Aorta (tissue), 5 donors: ENCODE measurements at places on chromosomes 5 and 9. TPM values are rescaled to one million over a fixed set of nuclear protein-coding genes. Genes with fewer than 3 reads are reported as not detected.

Gene OCLN
- 2.6 TPM for total RNA-seq

Gene PDLIM7
- total RNA-seq = 510 TPM

Gene BSPRY
- total RNA-seq = 0.48 TPM

Gene LHFPL2
- 38.6 TPM for total RNA-seq

Gene SLC36A3
- total RNA-seq = not detected

Gene GRXCR2
- total RNA-seq = not detected

Gene PTBP3
- 74.1 TPM for total RNA-seq

Gene FBXL17
- 20.8 TPM for total RNA-seq

DNA sequence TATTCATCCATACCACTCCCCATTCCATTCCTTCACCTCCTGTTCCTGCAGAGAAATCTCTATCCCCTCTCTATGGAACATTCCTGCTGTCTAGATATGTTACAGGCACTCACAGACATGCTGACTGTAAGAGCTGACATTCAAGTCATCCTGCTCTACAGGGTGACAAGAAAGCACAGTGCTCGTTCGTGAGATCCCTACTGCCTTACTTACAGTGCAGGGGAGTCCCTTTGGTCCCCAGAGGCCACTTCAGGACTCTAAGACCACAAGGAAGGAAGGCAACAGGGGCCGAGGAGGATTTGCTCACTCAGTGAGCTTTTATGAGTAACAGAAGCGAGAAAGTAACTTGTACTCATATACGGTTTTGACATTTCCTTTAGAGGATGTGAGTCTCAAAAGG lies 110.5 kb downstream of the GAS1 start:
- no peaks in the 10 kb centered on the region for H3K4me1 ChIP-seq
- H3K36me3 ChIP-seq = no peaks in the 10 kb centered on the region
- no peak for DNase-seq
- no peak overlapping the region for H3K27ac ChIP-seq
- H3K27me3 ChIP-seq = no peaks in the 10 kb centered on the region
- H3K4me3 ChIP-seq = no peak overlapping the region

- no peak overlapping the region for H3K4me3 ChIP-seq
- DNase-seq = no peak
- H3K27me3 ChIP-seq = no peaks in the 10 kb centered on the region
- no peak overlapping the region for H3K27ac ChIP-seq
- no peaks in the 10 kb centered on the region for H3K36me3 ChIP-seq
These were observed 53.7 kb downstream of the ANKRD55 start for GRCh38 chr5:56179442-56179841.

- no peaks in the 10 kb centered on the region for H3K36me3 ChIP-seq
- DNase-seq = no peak
- H3K27me3 ChIP-seq = no peaks in the 10 kb centered on the region
- H3K4me3 ChIP-seq = no peak overlapping the region
- H3K27ac ChIP-seq = no peak overlapping the region
- H3K4me1 ChIP-seq = no peaks in the 10 kb centered on the region
These were observed 30.2 kb downstream of the SREK1 start for GRCh38 chr5:66174338-66174737.

DNA sequence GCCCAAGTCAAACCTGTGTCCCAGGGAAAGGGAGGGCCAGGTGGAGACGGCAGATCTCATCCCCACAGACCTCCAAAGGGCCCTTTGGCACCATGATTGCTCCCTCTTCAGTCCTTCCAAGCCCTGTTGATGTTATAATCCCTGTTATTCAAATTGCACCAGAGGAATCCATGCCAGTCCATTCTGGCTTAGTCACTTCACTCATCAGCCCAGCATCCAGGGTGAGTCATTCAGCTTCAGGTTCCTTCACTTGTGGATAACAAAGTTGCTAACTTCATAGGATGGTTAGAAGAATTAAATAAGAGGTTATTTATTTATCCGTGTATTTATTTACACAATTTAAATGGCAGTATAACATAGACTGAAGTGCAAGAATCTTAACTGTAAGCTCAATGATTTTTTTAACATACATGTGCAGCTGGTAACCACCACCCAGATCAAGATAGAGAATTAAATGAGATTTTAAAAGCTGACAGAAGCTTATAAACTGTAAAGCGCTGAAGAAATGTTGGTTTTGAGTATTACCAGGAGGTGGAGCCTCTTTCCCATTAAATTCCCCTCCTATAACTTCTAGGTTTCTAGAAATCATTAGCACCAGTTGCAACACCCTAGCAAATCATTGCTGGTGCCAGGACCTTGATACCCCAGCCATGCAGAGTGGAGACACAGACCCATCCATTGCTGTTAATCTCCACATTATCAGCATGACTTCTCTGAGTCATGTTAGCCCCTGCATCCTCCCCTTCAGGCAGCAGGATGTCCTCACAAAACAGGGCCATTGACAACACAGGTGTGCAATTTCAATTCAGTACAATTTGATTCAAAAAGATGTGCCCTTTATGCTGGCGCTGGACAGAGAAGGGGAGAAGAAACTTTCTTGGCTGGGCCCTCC lies 77.4 kb downstream of the SEC61B start:
- H3K4me3 ChIP-seq = no peak overlapping the region
- no peaks in the 10 kb centered on the region for H3K36me3 ChIP-seq
- no peaks in the 10 kb centered on the region for H3K4me1 ChIP-seq
- H3K27me3 ChIP-seq = no peaks in the 10 kb centered on the region
- DNase-seq = no peak
- no peak overlapping the region for H3K27ac ChIP-seq

GRCh38 chr5:72151169-72151568 lies 43.9 kb downstream of the MAP1B start:
- no peak overlapping the region for H3K4me3 ChIP-seq
- H3K27me3 ChIP-seq = no peaks in the 10 kb centered on the region
- DNase-seq = no peak
- peaks cover 25% of the 10 kb centered on the region for H3K4me1 ChIP-seq

- no peak overlapping the region for H3K4me3 ChIP-seq
- DNase-seq = no peak
- no peaks in the 10 kb centered on the region for H3K4me1 ChIP-seq
- no peak overlapping the region for H3K27ac ChIP-seq
- H3K36me3 ChIP-seq = no peaks in the 10 kb centered on the region
These were observed 15.9 kb downstream of the FBXW5 start for GRCh38 chr9:136928591-136928990.

DNA sequence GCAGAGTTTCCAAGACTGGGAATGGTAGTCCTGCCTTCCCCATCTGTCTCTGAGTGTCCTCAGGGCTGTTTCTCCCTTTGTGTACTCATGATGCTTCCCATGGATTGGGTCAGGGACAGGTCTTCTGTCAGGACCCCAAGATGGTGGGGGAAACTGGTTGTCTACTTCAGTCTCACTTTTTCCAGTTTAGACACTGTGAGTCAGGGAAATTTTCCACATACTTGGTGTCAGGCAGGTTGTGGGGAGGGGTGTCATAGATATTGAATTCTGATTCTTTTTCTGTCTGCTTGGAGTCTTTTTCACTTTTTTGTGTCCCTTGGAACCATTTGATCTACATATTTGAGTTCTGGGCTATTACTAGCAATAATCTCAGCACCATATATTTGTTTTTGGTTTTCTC lies 10.3 kb downstream of the POLK start:
- H3K27ac ChIP-seq = peak overlapping the region; percentile 44
- H3K36me3 ChIP-seq = no peaks in the 10 kb centered on the region
- H3K4me3 ChIP-seq = no peak overlapping the region
- DNase-seq = no peak
- H3K27me3 ChIP-seq = no peaks in the 10 kb centered on the region
- no peaks in the 10 kb centered on the region for H3K4me1 ChIP-seq

DNA sequence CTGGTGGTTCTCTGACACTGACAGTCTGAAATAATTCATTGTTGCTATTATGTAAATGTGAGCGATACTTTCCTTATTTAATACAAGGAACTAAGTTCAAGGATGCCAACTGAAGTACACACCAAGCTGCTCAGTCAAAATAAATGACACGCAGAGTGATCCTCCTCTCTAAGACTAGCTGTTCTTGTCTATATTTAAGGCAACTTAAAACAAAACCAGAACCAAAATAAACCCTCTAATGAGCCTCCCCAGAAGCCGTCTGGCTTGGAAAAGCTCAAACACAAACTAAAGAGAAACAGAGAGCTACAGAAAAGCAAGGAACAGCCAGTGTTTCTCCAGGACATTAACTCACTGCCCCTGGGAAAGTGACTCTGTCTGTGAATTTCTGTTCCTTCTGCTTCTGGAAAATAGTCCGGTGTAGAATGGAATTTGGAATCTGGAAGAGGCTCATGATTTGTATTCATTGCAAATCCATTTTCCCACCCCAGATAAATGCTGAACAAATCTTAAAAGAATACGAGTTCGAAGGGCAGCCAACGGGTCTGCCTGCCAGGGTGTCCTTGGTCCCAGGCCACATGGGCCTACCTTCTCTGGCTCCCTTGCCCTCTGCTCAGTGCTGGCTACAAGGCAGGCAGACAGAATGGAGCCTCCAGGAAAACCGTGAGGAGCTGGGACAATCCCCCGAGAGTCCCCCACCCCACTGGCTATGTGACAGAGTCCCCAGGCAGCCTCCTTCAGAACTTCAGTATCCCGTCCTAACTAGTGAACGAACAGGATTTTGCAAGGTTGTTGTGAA lies 14.8 kb downstream of the GGTA1 start:
- no peak for DNase-seq
- no peaks in the 10 kb centered on the region for H3K27me3 ChIP-seq
- H3K36me3 ChIP-seq = no peaks in the 10 kb centered on the region
- H3K4me3 ChIP-seq = no peak overlapping the region

DNA sequence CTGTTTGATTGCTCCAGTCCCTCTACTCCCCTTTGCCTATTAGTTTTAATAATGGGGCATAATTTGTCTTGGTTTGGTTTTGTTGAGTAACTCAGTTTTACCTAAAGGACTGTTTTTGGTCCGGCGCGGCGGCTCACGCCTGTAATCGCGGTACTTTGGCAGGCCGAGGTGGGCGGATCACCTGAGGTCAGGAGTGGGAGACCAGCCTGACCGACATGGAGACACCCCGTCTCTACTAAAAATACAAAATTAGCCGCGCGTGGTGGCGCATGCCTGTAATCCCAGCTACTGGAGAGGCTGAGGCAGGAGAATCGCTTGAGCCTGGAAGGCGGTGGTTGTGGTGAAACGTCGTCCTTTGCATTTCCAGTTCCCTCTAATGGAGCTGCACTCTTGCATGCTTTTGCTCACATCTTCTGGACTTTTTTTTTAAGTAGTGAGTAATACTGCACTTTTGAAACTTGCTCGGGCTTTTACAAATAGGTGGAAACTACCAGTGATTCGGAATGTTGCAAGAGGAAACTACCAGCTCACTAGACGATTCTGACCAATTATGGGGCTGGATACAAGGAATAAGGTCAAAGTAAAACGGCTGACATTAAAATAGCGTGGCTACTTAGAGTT lies 721 bp upstream of the MAML1 start:
- no peaks in the 10 kb centered on the region for H3K27me3 ChIP-seq
- peak; percentile 52 for DNase-seq
- H3K4me3 ChIP-seq = peak overlapping the region; percentile 16
- no peaks in the 10 kb centered on the region for H3K4me1 ChIP-seq
- H3K36me3 ChIP-seq = peaks cover 6% of the 10 kb centered on the region

DNA sequence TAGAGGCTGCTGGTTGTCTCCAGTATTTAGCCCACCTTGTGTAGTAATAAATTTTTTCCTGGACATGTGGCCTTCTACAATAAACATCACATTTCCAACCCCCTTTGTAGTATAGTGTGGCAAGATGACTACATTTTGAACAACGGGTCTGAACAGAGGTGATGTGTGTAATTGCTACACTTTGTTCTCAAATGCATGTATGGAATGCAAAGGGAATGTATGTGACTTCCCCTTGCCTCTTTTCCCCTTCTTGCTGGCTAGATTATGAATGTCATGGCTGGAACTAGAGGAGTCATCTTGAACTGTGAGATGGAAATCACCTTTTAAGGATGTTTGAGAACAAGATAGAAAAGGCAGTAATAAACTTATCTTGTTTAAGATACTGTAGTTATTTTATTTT lies 54.5 kb downstream of the PRR16 start:
- DNase-seq = no peak
- H3K36me3 ChIP-seq = no peaks in the 10 kb centered on the region
- H3K4me1 ChIP-seq = peaks cover 2% of the 10 kb centered on the region
- H3K27me3 ChIP-seq = no peaks in the 10 kb centered on the region

GRCh38 chr5:170402508-170402907 lies 13.3 kb upstream of the KCNMB1 start:
- no peak overlapping the region for H3K27ac ChIP-seq
- no peaks in the 10 kb centered on the region for H3K36me3 ChIP-seq
- no peak overlapping the region for H3K4me3 ChIP-seq
- DNase-seq = no peak
- no peaks in the 10 kb centered on the region for H3K27me3 ChIP-seq

- no peaks in the 10 kb centered on the region for H3K27me3 ChIP-seq
- DNase-seq = peak; percentile 43
- H3K4me3 ChIP-seq = no peak overlapping the region
- no peak overlapping the region for H3K27ac ChIP-seq
- no peaks in the 10 kb centered on the region for H3K4me1 ChIP-seq
These were observed 39.8 kb upstream of the NEK6 start for GRCh38 chr9:124217836-124218437.

GRCh38 chr5:103889500-103890209 lies 327.1 kb upstream of the NUDT12 start:
- no peaks in the 10 kb centered on the region for H3K4me1 ChIP-seq
- H3K36me3 ChIP-seq = no peaks in the 10 kb centered on the region
- H3K27me3 ChIP-seq = no peaks in the 10 kb centered on the region
- H3K4me3 ChIP-seq = no peak overlapping the region

DNA sequence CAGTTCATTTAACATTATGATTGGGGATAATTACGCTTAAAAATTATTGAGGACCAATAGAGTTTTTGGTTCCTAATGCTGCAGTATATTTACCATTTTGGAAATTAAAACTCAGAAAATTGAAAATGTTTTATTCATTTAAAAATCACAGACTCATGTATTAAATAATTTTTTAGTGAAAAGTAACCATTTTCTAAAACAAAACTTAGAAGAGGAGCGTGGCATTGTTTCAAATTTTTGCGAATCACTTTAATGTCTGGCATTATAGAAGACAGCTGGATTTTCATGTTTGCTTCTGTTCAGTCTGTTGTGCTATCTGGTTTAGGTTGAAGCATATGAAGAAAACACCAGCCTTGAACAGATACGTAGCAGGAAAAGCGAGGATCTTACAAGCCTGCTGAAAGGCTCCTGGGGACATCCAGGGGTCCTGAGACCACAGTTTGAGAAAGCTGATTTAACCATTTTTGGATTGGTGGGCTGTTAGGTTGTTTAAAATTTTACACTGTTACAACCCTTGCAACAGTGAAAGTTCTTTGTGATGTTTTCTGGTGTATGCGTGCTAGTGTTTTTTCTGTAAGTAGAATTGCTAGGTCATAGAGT lies 1.6 kb downstream of the ZFYVE16 start:
- H3K27me3 ChIP-seq = no peaks in the 10 kb centered on the region
- H3K36me3 ChIP-seq = no peaks in the 10 kb centered on the region
- DNase-seq = no peak
- no peaks in the 10 kb centered on the region for H3K4me1 ChIP-seq
- H3K4me3 ChIP-seq = no peak overlapping the region

DNA sequence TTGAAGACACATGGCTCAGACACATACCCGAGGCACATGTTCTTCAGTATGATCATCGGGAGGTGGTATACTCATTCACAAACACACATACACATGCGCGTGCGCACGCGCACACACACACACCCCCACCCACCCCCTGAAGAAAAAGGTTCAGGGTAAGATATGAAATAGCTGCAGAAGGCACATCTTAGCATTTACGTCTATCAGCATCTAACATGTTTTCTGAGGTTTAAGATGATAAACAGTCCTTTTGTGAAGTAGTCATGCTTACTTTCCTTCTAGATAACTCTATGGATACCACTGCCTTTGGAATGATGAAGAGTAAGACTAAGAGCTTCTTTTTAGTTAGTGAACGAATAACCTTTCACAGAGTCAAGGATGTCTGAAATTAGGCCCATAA lies 105.1 kb upstream of the GNA14 start:
- H3K4me3 ChIP-seq = no peak overlapping the region
- no peak for DNase-seq
- no peak overlapping the region for H3K27ac ChIP-seq
- no peaks in the 10 kb centered on the region for H3K27me3 ChIP-seq
